Hematopoietic multipotent progenitor cell treated with erythropoietin and hydrocortisone succinate and interleukin-3 and kit ligand, for 17 days (in vitro differentiated cells): ENCODE measurements at places on chromosomes 16 and 17.

DNA sequence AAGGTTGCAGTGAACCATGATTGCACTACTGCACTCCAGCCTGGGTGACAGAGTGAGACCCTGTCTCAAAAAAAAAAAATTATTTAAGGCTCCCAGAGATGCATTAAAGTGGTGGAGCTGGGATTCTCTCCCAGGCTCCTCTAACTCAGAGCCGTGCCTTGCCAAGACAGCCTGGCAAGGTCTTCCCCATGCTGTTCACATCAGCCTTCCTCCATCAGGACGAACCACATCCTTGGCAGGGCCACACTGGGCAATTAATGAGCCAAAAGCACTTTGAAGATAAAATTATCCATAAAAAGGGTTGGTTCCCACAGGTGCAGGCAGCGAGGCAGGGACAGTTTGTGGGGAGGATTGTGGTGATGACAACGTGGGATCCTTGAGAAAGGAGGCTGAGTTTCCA is 19.8 kb upstream of the BBS2 start:
- DNase-seq = no peak

DNA sequence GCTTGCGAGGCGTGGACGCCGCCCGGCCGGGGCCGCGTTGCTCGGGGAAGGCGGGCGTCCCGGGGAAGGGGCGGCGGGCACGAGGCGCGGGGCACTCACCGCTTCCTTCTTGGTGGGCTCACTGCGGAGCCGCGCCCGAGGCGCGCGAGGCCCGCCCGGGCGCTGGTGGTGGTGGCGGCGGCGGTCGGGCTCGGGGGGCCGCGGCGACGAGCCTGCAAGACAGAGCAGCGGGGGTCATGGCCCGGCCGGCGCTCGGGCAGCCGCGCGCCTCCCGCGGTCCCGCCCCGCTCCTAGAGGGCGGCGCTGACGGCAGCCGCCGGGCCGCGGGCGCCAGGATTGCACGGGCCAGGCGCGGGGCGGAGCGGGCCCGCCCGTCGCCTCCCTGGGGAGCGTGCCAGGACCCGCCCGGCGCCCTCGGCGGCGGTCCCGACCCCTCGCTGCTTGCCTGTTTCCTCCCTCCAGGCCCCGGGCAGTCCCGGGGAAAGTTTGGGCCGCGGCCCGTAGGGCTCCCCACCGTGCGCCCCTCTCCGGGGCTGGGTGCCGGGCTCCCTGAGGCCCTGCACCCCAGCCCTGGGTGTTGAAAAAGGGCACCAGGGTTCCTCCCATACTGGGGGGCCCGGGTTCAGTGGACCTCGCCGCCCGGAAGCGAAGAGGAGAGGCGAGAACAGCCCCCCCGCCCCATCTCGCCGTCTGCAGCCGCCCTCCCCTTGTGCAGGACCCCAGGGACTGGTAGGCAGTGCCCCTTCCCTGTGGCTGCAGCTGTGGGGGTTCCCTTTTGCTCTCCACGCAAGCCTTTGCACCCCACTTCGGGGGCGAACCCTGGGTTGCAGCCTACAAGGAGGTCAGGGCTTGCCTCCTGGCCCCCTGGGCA is at the start of gene C16orf74:
TSS of gene C16orf74 (minus strand) at position 270 of the 871 bp plus-strand sequence. CDS start 15,879 bp downstream, outside the sequence.
- no peak for DNase-seq

DNA sequence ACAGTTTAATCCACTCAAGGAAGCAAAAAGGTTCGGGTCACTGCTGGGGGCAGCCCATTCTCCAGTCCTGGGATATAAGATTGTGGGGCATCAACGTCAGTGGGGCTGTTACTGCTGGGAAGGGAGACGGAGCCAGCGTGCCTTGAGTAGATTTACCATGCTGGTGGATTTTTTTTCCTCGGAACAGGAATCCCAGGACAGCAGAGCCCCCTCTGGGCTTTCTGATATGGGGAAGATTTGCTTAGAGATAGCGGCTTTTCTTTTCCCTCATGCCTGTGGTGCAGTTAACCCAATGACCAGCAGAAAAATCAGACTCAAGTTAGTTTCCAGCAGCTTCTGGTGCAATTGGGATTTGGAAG is 35.4 kb downstream of the WSCD1 start:
- DNase-seq = no peak

GRCh38 chr16:55333684-55334083 is 9.7 kb downstream of the IRX6 start:
- DNase-seq = no peak

DNA sequence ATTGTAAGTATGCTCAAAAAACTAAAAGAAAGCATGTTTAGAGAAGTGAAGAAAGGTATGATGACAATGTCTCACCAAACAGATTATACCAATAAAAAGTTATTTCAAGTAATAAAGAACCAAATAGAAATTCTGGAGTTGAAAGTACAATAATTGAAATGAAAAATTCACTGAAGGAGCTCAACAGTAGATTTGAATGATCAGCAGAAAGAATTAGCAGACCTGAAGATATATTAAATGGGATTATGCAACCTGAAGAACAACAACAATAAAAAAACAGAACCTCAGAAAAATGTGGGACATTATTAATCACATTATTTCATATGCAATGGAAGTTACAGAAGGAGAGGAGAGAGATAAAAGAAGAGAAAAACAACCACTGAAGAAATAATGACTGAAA is 57.6 kb downstream of the ABCA8 start:
- no peak for DNase-seq

DNA sequence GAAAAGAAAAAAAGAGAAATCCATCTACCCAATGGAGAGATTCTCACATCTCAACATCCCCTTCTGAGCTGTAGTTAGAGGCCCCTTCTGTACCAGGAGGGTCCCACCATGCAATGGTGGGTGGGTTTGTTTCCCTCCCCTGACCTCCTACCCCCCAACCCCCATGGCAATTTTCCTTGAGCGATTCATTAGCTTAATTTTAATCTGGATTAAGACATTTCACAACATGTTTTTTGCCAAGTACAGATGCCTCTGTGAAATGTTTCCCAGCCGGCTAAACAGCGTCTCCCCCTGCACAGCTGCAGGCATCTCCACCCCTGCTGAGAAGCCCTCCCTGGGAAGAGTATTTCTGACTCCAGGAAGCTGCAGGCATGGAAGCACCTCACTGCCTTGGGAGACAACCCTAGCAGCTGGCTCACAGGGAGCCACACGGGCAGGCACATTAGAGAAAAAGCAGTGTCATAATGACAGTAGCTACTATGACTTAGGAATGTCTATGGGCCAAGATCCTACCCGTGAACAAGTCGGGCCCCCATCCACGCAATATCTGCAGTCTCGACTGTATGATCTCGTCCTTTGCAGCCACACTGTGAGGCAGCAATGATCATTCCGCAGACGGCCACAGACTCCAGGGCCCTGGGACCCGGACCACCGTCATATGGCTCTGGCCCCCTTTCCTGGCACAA is 117.3 kb downstream of the ADCY9 start:
- no peak for DNase-seq

DNA sequence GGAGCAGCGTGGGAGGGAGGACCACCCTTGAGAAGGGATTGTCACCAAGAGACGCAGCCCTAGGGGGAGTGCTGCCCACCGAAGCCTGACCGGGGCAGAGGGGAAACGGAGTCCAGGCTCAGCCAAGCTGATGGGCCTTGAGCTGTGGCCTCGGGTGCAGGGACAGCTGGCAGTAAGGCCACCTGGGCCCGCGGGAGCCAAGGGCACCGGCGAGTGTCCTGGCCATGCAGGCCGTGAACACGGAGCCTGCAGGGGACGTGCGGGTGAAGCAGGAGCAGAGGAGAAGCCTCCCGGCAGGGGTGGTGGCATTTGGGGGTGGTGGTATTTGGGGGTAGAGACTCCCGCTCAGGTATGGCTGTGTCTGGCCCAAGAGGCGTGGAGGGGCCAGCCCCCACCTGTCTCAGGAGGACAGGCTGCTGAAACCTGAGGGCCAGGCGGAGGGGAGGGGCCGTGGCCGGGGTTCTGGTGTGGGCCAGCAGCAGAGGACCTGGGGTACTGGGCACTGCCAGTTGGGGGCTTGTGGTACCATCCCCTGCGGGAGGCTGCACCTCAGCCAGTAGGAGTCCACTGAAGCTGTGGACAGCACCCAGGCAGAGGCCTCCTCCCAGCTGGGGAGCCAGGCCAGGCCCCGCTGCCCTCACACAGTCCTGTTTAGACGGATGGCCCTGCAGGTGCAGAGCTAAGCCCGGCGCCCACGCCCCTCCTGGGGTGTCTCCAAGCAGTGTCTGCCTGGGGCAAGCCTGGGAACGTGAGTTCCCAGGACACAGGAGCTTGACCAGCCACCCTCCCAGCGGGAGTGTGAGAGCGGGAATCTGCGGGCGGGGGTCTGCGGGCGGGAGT is 4.5 kb downstream of the GNPTG start:
- DNase-seq = no peak

- DNase-seq = no peak
These were observed 151.6 kb downstream of the SOCS1 start for GRCh38 chr16:11104168-11105037.

- DNase-seq = no peak
These were observed 2.3 kb upstream of the UBALD2 start for GRCh38 chr17:76262732-76263344.

DNA sequence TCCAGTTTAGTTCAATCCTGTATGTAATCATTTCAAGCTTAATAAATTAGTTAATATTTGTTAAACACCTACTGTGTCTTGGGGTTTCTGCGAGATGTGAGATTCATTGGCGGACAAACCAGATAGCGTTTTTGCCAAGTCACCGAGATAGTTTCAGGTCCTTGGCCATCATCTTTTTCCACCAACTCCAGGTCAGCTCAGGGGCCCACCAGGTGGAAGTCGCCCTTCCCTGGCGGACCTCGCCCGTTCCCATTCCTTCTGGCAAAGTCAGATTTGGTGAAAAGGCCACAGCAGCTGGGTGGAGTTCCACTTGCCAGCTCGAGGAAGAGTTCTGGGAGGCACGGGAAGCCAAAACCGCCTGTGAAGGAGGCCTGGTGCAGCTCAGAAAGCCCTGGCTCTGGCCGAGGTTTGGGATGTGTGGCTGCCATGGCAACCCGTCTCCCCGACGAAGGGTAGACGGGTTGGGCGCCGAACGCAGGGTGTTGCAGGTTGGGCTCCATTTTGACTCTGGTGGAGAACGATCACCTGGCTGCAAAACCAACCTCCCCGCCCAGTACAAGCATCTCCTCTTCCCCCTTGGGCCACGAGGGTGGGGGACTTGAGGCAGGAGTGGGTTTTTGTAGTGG is 39.5 kb downstream of the CMIP start:
- no peak for DNase-seq

GRCh38 chr17:78960928-78961327 is 18.8 kb downstream of the LGALS3BP start:
- DNase-seq = no peak

GRCh38 chr16:12538667-12539091 is 265.0 kb downstream of the CPPED1 start:
- DNase-seq = no peak

DNA sequence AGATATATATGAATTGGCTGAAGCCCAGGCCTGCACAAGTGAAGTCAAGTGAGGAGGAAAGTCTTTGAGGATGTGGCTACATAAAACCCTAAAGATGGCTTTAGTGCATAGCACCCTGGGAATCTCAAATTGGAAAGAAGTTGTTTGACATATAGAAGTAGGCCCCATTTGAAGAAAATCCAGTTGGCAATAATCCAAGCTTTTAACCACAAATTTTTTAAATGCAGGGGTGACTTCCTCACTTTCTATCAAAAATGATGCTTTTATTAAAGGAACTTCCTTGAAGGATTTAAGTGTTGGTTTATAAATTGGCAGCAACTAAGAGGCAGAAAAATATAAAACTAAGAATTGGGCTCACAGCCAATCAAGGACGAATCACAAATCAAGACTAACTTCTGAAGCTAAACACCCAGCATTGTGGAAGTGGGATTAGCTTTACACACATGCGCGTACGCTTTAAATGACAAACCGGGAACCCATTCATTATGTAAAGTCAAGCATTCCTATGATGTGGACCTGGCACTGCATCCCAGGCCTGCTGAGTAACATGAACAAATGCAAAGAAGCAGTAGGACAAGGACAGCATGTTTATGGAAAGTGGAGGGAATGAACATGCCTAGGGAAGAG is 63.3 kb downstream of the NOG start:
- DNase-seq = no peak
